ENCODE measurements at places on chromosomes 4 and X. TPM values are rescaled to one million over a fixed set of nuclear protein-coding genes. Genes with fewer than 3 reads are reported as not detected.

Gene UGT2B10
- not detected for total RNA-seq

Gene ARHGAP10
- total RNA-seq, result 35.8 TPM

DNA sequence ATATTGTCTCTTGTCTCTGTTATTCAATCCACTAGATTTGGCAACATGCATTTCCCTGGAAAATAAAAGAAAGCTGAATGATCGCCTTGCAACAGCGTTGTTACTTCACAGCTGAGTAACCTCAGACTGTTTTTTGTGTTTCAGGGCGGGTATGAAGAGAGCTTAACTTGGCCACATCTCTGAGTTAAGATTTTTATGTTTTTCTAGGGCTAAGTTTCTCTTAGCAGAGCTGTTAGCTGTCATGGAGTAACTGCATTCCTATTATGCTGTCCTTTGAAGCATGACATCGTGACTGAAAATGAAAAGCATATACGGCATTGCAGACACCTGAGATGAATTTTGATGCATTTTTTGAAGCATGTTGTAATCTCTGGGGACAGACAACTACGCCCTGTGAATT lies 1798.9 kb downstream of the PCDH7 start:
- no peak overlapping the region for H3K4me3 ChIP-seq
- no peaks in the 10 kb centered on the region for H3K27me3 ChIP-seq
- DNase-seq, result peak; percentile 65
- H3K4me1 ChIP-seq, result no peaks in the 10 kb centered on the region
- H3K27ac ChIP-seq, result no peak overlapping the region

DNA sequence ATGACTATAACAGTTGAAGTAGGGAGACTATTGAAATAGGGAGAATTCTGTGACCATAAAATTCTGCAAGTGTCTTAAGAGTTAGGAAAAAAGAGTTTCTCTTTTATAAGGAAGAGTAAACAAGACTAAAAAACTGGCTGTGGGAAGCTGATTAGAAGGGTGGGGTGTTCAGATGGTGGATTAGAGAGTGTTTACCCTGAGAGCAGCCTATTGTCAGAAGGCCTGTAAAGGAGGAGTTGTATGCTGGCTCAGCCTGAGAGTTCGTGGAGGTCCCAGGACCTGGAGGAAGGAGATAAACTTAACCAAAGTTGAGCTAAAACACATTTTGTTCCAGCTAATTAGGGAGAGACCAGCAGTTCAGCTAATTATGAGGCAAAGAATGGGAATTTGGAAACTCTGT lies 629.7 kb downstream of the PCDH7 start:
- H3K36me3 ChIP-seq, result no peaks in the 10 kb centered on the region
- no peak overlapping the region for H3K27ac ChIP-seq
- H3K27me3 ChIP-seq, result no peaks in the 10 kb centered on the region
- H3K4me3 ChIP-seq, result no peak overlapping the region

GRCh38 chr4:89008166-89008565 lies 48.8 kb downstream of the FAM13A start:
- H3K4me3 ChIP-seq, result no peak overlapping the region
- no peaks in the 10 kb centered on the region for H3K27me3 ChIP-seq
- DNase-seq, result no peak
- no peaks in the 10 kb centered on the region for H3K36me3 ChIP-seq
- no peaks in the 10 kb centered on the region for H3K4me1 ChIP-seq

GRCh38 chr4:151407466-151408379 lies 1.3 kb upstream of the FHIP1A start:
- H3K4me3 ChIP-seq, result peak overlapping the region; percentile 59
- peaks cover 23% of the 10 kb centered on the region for H3K27me3 ChIP-seq
- no peak overlapping the region for H3K27ac ChIP-seq
- peak; percentile 14 for DNase-seq

GRCh38 chrX:107574054-107574683 lies 54.1 kb upstream of the PRPS1 start:
- peak overlapping the region; percentile 75 for H3K27ac ChIP-seq
- no peak overlapping the region for H3K4me3 ChIP-seq
- no peaks in the 10 kb centered on the region for H3K27me3 ChIP-seq
- DNase-seq, result peak; percentile 76
- H3K36me3 ChIP-seq, result no peaks in the 10 kb centered on the region
- peaks cover 6% of the 10 kb centered on the region for H3K4me1 ChIP-seq

DNA sequence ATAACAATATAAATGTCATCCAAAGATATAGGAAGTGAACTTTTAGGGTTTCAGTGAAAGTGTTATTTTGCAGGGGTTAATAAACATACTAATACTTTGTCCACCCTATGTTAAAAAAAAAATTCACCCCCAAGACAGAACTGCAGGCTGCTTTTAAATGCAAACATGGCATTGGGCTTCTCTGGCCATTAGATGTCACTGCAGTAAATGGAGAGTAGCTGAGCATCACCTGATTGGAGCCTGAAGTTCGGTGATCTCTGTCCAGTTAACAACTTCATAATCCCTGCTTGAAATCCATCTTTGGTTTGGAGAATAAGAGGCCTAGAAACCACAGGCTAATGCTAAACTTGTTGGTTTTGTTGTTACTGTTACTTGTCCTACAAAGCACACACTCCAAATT lies 18.7 kb downstream of the SLC25A43 start:
- no peak overlapping the region for H3K27ac ChIP-seq
- H3K36me3 ChIP-seq, result no peaks in the 10 kb centered on the region
- peak; percentile 5 for DNase-seq
- H3K27me3 ChIP-seq, result no peaks in the 10 kb centered on the region
- no peak overlapping the region for H3K4me3 ChIP-seq
- no peaks in the 10 kb centered on the region for H3K4me1 ChIP-seq

DNA sequence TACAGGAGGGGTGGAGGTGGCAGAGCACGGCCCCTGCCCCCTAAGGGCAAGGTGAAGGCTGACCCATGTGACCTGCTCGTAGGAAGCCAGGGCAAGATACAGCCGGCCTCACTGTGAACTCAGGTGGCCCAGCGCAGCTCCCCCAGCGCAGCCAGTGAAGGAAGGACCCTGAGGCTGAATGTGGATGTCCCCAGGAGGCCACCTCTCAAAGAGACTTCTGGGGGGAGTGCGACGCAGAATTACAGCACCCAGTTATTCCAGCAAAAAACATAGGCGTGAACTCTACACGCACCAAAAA lies 52.6 kb downstream of the ZFYVE28 start:
- no peak for DNase-seq
- no peaks in the 10 kb centered on the region for H3K27me3 ChIP-seq
- H3K4me3 ChIP-seq, result no peak overlapping the region
- H3K36me3 ChIP-seq, result no peaks in the 10 kb centered on the region
- no peak overlapping the region for H3K27ac ChIP-seq
- no peaks in the 10 kb centered on the region for H3K4me1 ChIP-seq

DNA sequence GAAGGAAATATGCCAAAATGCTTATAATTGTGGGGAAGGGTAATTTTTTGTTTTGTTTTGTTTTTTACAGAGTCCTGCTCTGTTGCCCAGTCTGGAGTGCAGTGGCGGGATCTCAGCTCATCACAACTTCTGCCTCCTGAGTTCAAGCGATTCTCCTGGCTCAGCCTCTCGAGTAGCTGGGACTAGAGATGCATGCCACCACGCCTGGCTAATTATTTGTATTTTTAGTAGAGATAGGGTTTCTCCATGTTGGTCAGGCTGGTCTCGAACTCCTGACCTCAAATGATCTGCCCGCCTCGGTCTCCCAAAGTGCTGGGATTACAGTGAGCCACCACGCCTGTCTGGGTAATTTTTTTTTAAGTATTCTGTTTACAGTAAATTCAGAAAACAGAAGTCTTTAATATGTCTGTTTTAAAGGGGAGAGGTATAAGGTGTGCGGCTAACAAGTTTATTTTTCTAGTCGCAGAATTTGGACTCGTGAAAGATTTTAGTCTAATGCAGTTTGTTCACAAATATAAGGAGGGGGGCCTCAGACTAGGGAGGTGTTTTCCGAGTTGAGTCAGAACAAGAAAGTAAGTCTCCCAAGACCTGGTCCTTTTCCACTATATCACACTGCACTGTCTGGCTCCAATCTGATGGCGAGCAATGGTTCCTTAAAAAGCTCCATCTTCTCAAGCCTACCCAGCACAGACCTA lies 1.5 kb downstream of the ACSL1 start:
- no peak overlapping the region for H3K27ac ChIP-seq
- H3K36me3 ChIP-seq, result no peaks in the 10 kb centered on the region
- no peak for DNase-seq

All from fibroblast of lung (primary cell).